Glutamatergic neuron (in vitro differentiated cells): ENCODE measurements at places on chromosomes 12 and 14.

DNA sequence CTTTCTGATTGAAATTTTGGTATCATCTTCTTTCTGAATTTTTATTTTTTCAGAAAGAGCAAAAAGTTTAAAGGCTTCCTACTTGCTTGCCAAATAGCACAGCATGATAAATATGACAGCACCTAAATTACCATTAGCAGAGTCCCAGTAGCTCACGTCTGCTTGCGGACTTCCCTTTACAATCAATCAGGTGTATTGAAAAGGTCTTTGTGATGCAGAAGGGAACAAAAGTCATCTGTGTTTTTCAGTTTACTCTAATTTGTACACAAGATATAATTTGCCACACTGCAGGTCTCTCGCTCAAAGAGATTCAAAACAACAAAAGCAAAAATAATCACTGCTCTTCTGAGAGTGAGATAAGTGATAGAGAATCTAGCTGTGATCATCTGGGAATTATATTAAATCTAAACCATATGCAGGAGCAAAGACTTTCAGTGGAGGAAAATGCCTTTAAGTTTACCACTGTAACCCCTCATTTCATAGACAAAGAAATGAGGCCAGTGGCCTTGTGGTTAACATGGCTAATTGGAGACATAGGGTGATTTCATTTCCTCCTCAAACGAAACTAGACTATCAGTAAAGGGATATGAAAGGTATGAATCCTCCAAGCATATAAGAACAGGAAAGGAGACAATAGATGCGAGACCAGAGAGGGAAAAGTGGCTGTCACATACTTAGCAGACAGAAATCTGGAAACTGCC is 240.8 kb upstream of the TMPO start:
- no peak for DNase-seq

GRCh38 chr14:53613404-53614253 is 343.0 kb downstream of the BMP4 start:
- no peak for DNase-seq

GRCh38 chr12:130988261-130988660 is 34.6 kb downstream of the ADGRD1 start:
- DNase-seq: no peak

DNA sequence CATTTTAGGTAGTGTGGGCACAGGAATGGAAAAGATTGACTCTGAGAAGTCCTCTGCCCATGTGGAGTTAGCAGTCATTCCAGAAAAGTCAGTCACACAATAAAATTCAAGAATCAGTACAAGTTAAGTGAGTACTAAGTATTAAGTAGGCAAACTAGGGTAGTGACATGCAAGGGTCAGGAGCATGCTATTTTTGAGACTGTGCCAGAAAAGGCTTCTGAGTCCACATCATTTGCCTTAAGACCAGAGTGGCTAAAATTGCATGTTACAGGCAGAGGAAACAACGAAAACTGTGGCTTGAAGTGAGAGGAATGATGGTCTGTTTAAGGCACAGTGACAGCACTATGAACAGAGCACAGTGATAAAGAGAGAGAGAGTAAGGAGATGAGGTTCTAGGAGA is 108.9 kb downstream of the SLC6A15 start:
- no peak for DNase-seq

- no peak for DNase-seq
Measured at GRCh38 chr12:164207-164606, 49.8 kb downstream of the SLC6A12 start.
